T-helper 1 cell (primary cell): ENCODE measurements at places on chromosomes 6 and 20.

- no peak for DNase-seq
Measured at GRCh38 chr20:4812641-4813075, 90.9 kb downstream of the PRND start.

GRCh38 chr6:39347206-39347605, 24.7 kb upstream of the KCNK16 start:
- no peak for DNase-seq

GRCh38 chr20:23759306-23759940, 8.7 kb upstream of the CST1 start:
- no peak for DNase-seq

- no peak for DNase-seq
Measured at GRCh38 chr6:34201455-34202107, 35.1 kb upstream of the HMGA1 start.

DNA sequence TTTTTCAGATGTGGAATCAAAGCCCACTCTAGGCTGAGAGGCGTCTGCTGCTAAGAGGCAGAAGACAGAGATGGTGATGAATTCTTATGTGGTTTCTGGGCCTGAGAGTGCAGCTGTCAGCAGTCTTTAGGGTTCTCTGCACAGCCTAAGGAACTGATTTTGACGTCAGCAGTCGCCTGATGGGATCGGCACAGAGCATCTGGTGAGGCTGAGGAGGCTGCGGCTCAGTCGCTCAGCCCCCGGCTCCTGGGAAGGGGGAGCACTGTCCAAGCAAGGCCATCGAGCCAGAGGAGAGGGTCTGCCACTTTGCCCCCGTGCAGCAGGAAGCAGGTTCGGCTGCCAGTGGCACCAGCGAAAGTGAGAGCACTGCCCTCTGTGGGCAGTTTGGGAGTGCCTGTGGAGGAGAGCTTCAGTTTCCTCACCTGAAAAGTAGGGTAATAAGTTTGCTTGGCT, 92.5 kb downstream of the TCP11 start:
- DNase-seq, result no peak

DNA sequence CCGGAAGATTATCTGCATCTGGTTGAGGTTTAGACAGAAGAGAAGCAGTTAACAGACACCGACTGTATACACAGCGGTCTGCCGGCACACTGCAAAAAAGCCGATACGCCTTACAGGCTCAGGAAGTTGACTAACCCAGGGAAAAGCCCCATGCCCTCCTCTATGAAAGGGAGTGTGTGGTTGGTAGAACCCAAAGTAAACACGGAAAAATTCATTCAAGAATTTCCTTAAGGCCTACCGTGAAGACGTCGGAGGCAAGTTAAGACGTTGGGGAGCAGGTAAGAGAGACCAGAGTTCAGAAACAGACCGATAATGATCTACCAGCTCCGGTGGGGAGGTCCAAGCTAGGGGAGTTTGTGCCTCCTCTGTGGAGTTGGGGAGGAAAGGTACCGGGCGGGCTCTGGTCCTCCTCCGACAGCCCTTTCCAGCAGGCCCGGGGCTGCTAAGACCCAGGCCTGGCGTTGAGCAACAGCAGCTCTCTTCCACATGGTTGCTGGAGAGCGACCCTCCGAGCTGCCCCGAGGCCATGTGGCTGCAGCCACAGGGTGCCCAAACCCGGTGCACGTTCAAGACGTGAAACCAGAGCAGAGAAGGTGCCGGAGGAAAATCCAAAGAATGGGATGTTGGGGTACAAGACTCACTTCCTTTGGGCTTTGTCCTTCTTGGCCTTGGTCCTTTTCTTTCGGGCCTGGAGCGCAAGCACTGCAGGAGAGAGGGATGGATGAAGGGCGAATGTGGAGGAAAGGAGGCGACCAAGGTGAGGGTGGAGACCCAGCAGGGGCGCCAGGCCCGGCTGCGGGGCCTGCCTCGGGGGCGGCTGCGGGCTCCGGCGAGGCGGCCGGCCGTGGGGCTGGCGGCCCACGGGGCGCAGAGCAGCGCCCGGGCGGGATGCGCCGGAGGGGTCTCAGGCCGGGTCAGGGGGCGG, 809 bp downstream of the SRPK1 start:
- DNase-seq, result no peak
